ENCODE measurements at places on chromosomes 6 and 20.

- DNase-seq = no peak
Measured at GRCh38 chr6:161815965-161816364, 542.1 kb upstream of the AGPAT4 start.

GRCh38 chr6:169981969-169982368, 230.5 kb downstream of the ERMARD start:
- no peak for DNase-seq

DNA sequence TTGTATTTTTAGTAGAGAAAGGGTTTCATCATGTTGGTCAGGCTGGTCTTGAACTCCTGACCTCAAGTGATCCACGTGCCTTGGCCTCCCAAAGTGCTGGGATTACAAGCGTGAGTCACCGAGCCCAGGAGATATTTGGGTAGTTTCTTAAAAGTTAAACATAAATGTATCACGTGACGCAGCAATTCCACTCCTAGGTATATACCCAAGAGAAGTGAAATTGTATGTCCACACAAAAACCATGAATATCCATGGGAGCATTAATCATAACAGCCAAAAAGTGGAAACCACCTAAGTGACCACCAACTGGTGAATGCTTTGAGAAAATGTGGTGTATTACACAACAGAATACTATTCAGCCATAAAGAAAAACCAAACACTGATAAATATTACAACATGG, 164.8 kb downstream of the MRPL14 start:
- DNase-seq = no peak

DNA sequence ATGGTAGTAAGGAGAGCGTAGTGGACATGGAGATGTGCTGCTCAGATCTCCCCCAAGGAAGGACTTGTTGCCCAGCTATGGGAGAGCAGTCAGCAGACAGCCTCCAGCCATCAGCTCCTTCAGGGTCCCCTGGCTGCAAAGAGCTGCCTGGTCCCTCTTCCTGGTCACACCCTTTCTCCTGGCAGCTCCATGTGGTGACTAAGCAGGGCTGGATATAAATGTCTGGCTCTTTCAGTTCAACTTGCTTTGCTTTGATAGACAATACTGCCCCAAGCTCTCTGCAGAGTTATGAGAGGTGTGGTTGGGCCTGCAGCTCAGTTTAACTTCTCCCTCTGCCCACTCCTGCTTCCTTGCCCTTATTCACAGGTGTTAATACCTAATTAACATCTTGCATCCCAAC, 64.1 kb upstream of the DDR1 start:
- no peak for DNase-seq

GRCh38 chr6:109351231-109352130, 30.8 kb downstream of the CD164 start:
- DNase-seq = no peak

- no peak for DNase-seq
Measured at GRCh38 chr20:37775200-37775599, 81.4 kb downstream of the CTNNBL1 start.

GRCh38 chr6:24910331-24910960, 25.3 kb downstream of the RIPOR2 start:
- DNase-seq = peak; percentile 35

DNA sequence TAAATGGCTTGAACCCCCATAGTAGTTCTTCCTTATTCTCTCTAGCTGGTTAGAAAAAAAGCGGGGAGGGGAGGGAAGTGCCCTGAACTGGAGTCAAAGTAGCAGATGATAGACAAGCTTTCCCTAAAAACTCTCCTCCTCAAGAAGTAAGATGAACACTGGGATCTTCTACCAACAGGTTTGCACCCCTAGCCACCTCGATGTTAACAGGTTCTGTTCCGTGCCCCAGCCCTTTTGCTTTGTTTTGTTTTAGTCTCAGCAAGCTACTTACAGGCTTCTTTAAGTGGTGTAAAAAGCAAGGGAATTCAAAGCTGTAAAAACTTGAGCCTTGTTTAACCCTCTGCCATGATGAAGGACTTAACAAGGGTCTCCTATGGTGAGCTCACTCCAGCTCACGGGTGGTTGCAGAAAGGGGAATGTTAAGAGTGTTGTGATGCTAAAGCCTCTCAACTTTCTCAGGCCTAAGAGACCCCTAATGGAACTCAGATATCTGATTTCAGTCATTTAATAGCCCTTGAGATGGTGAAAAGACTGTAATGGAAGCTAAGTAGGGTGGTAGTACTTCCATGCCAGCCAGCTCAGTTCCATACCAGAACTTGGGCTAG, 106.0 kb downstream of the FOXO3 start:
- DNase-seq = no peak

DNA sequence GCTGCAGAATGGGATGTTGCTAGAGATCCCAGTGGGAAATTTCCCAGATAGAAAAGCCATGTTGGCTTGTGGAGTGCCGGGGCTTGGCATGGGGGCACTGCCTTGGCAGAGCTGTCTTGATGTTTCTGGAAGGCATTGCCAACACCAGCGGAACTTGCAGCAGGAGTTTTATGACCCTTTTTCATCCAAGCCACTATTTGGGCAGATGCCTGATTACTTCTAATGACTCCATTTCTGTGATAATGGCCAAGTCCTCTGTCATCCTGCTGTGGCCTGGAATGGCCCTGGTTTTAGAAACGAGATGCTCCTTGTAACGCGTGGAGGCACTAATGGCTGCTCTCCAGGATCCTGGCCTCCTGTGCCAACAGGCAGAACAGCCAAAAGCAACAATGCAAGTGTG, 229.0 kb downstream of the ZNF217 start:
- no peak for DNase-seq

DNA sequence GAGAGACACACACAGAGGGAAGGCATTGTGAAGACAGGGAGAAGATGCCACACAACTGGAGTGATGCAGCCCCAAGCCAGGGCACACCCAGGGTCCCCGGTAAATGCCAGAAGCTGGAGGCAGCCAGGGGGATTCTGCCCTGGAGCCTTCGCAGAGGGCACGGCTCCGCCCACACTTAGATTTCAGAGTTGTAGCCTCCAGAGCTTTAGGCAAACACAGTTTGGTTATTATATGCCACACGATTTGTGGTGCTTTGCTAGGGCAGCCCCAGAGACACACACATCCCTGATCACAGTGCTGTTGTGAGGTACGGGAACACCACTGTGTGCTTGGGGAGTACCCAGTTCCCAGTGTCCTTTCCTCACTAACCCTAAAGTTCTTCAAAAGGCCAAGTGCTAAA, 280.6 kb downstream of the SMOC2 start:
- no peak for DNase-seq

GRCh38 chr6:26327450-26328264, 37.3 kb upstream of the BTN3A2 start:
- DNase-seq = peak; percentile 67

- DNase-seq = no peak
Measured at GRCh38 chr20:19328676-19329075, 116.2 kb downstream of the SLC24A3 start.

DNA sequence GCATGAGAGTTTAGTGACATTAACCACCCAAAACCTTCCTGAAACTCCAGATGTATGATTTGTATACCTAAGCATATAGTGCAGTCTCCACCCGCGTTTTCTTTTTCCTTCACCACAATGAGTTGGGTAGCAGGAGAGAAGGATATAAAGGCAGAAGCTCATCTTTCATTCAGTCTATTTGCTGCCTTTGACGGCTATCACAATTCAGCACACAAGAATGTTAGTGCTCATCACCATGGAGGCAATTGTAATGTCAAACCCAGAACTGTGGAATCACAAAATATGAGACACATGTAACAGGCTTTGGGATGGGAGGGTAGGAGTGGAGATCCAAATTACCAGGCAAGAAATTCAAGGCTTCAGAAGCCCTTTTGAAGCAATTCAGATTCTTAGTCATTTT, 17.6 kb downstream of the ZHX3 start:
- DNase-seq = no peak

GRCh38 chr6:122726649-122727048, 52.9 kb upstream of the FABP7 start:
- DNase-seq = no peak

DNA sequence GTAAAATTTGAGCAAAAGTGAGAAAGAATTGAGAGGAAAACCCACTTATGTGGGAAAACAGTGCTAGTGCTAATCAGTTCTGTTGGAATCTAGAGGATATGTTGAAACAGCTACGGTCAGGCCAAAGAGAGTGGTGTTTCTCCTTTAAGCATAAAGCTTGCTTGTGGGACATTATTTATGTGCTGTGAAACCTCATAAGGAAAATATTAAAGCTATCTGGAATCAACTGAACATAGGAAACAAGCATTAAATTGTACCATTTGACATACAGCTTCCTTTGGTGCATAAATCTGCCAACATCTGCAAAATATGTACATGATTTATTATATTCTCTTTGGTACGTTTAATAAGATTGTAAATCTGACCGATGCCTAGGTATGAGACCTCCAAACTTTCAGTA, 182.5 kb upstream of the PDE10A start:
- DNase-seq = no peak

GRCh38 chr6:84151669-84152068, 75.8 kb downstream of the CEP162 start:
- DNase-seq = no peak

- DNase-seq = no peak
Measured at GRCh38 chr6:32642720-32643106, 5.5 kb downstream of the HLA-DQA1 start.

- no peak for DNase-seq
Measured at GRCh38 chr6:140269591-140270165, 895.2 kb upstream of the CITED2 start.

DNA sequence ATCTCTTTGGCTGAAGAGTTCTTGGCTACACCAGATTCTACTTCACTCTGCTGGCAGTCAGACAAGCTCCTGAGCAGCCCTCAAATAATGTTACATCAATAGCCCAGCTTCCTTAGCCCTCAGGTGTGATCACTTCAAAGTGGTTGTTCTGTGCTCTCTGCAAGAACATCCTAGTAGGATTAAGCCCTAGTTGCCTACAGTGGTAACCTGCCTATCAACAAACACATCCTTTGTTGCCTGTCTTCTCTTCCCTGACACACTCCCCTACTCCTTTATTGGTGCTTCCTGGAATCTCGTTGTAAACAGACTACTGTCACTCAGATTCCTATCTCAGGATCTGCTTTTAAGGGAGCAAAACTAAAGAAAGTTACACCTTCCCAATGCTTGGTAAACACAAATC, 45.1 kb upstream of the TASP1 start:
- DNase-seq = no peak

- no peak for DNase-seq
Measured at GRCh38 chr6:150541576-150541975, 58.1 kb upstream of the PLEKHG1 start.

DNA sequence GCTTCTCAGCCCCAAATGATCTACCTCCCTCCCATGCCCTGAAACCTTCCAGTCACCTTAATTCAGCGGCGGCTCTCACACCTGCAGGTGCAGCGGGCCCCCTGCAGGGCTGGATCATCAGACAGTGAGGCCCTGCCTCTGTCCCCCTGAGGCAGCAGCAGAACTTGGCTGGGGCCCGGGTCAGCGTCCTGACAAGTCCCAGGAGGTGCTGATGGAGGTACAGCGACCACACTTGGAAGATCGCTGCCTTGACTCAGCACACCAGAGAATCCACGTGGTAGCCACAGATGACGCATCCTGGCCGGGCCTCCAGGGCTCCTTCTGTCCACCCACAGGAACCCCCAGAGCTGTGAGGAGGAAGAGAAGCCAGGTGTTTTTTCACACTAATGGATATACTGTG, 116.4 kb upstream of the THBS2 start:
- no peak for DNase-seq

GRCh38 chr20:6008254-6008653, 45.6 kb downstream of the LRRN4 start:
- DNase-seq = no peak

- no peak for DNase-seq
Measured at GRCh38 chr20:44040202-44040915, 125.7 kb downstream of the TOX2 start.
